ENCODE measurements at places on chromosomes 16 and 17.

GRCh38 chr16:69399361-69399760, 13.6 kb upstream of the TERF2 start:
- DNase-seq: no peak

- no peak for DNase-seq
Measured at GRCh38 chr16:71389330-71389729, 30.8 kb downstream of the CALB2 start.

- no peak for DNase-seq
Measured at GRCh38 chr17:57471868-57472368, 215.6 kb downstream of the MSI2 start.

GRCh38 chr17:37801171-37801570, 56.3 kb upstream of the HNF1B start:
- DNase-seq: no peak

- no peak for DNase-seq
Measured at GRCh38 chr17:83053739-83054451, 25.5 kb upstream of the METRNL start.
